OCI-M1 (cell line): ENCODE measurements at places on chromosomes 3 and 15.
A peak's percentile ranks its signal among the peaks of the same experiment; 100 is the strongest.

DNA sequence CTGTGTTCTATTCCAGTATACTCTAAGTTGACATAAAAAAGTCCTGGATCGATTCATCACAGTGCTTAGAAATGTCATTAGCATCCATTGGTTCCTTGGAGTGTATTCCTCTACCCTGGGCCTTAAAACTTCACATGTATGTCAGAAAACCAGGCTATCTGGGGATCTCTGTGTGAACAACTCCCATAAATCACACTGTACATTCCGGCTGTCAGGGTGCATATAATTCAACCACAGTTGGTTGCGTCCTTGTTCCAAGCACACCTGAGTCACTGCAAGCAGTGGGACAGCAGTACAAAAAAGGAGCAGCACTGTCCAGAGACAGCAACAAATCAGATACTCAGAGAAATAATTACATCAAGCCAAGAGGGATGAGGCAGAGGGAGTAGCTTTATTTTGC lies 52.4 kb downstream of the PDZRN3 start:
- DNase-seq = no peak

DNA sequence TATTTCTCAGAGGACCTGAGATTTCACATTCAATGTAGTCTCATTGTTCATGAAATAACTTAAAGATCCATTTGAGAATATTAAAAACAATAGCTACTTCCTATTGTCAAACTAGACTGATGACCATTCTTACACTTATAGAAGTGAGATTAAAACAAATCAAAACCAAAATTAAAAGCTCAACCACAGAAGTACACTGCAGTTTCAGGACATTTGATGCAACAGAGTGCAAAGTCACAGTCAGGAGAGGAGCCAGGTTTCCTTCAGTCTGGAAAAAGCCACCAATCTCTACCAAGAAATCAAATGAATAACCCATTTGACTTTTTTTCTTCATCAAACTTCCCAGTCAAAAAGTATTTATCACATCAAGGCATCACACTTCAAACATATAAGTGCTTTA lies 5.5 kb downstream of the CCPG1 start:
- peak; percentile 81 for DNase-seq

DNA sequence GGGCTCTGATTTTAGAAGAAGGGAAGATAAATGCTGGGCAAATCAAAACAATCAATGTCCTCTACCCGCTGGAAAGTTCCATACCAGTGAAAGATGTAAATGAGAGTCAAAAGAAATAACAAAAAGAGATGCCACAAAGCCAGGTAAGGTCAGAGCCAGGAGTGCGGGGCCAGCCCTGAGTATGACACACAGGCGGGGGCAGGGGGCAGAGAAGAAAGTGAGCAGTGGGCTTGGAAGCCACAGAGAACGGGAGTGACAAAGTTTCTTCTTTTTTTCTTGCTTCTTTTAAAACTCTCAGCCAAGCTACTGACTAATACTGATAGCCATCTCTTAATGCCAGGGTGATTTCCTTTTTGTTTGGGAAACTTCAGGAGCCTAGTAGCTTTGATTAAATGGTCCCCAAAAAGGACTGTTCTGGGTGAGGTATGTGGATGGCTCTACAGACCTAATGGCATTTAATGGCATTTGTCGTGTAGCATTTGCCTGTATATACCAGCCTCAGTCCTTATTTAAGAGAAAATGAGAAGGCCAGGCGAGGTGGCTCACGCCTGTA lies 23.1 kb upstream of the TSEN2 start:
- DNase-seq = no peak

GRCh38 chr3:10268930-10269329 lies 20.7 kb downstream of the TATDN2 start:
- DNase-seq = no peak

DNA sequence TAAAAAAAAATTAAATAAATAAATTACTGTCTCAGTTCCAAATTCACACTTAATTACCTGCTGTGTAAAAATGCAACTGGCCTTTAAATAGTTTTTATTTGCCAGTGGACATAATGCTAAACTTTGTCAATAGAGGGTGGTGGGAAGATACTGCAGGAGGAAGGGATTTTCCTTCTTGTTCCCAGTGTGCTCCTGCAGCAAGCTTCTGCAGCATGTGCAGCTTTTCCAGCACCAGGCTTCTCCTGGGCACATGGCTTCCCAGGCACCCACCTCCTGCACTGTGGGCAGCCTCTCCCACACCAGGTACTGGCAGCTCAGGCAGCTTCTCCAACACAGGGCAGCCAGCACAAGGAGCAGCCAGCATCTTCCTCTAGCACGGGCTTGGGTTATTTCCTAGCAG lies 29.6 kb upstream of the BBX start:
- no peak for DNase-seq

DNA sequence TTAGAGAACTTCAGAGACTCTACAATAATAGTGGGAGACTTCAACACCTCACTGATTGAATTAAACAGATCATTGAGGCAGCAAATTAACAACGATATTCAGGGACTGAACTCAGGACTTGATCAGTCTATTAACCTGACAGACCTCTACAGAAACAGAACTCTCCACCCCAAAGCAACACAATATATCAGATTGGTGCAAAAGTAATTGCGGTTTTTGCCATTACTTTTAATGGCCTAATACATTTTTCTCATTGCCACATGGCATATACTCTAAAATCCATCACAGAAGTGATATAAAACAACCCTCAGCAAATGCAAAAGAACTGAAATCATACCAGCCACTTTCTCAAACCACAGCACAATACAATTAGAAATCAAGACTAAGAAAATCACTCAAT lies 298.1 kb upstream of the SGO1 start:
- no peak for DNase-seq

DNA sequence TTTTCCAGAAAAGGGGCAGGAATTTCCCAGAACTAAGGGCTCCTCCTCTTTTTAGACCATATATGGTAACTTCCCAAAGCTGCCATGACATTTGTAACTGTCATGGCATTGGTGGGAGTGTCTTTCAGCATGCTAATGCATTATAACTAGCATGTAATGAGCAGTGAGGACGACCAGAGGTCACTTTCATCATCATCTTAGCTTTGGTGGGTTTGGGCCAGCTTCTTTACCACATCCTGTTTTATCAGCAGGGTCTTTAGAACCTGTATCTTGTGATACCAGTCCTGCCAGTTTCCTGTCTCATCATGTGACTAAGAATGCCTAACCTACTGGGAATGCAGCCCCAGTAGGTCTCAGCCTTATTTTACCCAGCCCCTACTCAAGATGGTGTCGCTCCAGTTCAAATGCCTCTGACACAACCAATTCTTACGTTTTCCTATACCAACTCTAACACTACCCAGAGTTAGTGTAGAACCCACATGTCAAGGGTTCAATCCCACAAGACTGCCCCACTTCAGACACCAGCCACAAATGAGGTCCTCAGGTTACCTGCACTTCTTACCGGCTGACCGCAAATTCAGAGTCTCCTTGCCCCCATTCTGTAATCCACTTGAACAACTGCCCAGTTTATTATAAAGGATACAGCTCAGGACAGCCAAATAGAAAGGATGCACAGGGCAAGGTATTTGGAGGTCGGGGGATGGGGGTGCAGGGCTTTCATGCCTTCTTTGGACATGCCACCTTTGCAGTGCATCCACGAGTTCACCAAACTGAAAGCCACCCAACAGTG lies 17.7 kb downstream of the FOXB1 start:
- peak; percentile 94 for DNase-seq

GRCh38 chr15:45179221-45179985 lies 8.4 kb downstream of the SHF start:
- peak; percentile 30 for DNase-seq

DNA sequence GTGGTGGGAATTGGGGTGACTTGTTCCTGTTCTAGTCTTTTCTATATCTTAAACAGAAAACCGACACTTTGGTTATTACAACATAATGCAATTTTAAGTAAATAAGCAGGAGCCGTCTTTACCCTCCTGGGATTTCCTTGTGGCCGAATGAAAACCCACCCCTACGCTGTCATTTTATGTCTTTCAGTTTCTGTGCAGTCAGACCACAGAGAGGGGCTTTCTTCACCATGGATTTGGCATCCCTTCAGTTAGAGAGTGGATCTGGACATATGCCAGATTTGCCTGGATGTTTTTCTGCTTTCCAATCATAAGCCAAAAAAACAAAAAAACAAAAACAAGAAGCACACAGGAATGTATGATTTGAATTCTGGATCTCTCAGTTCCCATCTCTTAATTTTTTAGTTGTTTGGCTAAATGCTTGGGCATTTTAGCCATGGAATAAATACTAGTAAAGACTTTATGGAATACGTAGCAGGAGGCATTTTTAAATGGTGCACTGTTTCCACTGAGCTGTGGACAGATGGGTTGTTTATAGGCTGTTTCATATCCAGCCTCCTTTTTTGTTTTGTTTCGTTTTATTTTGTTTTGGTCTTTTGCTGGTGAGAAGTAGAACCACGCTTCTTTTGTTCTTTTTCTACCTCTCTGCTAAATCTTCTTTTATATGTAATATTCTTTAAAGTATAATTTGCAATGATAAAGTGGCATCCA lies 272.9 kb downstream of the FEZF2 start:
- DNase-seq = no peak
